Smooth muscle cell of the umbilical artery (primary cell): ENCODE measurements at places on chromosomes 16 and 17. TPM values are rescaled to one million over a fixed set of nuclear protein-coding genes. Genes with fewer than 3 reads are reported as not detected.

The CCL7 gene
- 2.5 and 4.8 TPM in 2 replicates for total RNA-seq

The CSHL1 gene
- not detected in 2 replicates for total RNA-seq

The ZMYND15 gene
- not detected in 2 replicates for total RNA-seq

The TPSD1 gene
- not detected in 2 replicates for total RNA-seq

The CACNA1G gene
- 0.05 TPM in 1 of 2 replicates, not detected in the other for total RNA-seq

The RNF112 gene
- 2.1 and 3.8 TPM in 2 replicates for total RNA-seq

The KCNH4 gene
- total RNA-seq = not detected in 2 replicates

The LPO gene
- total RNA-seq = 0.59 TPM in 1 of 2 replicates, not detected in the other

The TPSB2 gene
- not detected in 2 replicates for total RNA-seq

The BEAN1 gene
- 0.09 TPM in 1 of 2 replicates, not detected in the other for total RNA-seq

The SSTR5 gene
- total RNA-seq = not detected in 2 replicates

The TEKT1 gene
- total RNA-seq = not detected in 2 replicates

The TMEM204 gene
- total RNA-seq = 1.4 and 4.8 TPM in 2 replicates

The CES5A gene
- not detected in 2 replicates for total RNA-seq

The P2RX1 gene
- total RNA-seq = 4.8 and 17.3 TPM in 2 replicates

The NKD1 gene
- total RNA-seq = under 0.01 TPM in 2 replicates

The PRPSAP2 gene
- 45.4 and 61.6 TPM in 2 replicates for total RNA-seq

The TBX21 gene
- total RNA-seq = not detected in 2 replicates

The APOH gene
- total RNA-seq = not detected in 2 replicates
